ENCODE measurements at places on chromosomes 3 and 15.
A peak's percentile ranks its signal among the peaks of the same experiment; 100 is the strongest.

- no peak for DNase-seq
These were observed 40.9 kb downstream of the FBXL2 start for GRCh38 chr3:33317963-33318709.

DNA sequence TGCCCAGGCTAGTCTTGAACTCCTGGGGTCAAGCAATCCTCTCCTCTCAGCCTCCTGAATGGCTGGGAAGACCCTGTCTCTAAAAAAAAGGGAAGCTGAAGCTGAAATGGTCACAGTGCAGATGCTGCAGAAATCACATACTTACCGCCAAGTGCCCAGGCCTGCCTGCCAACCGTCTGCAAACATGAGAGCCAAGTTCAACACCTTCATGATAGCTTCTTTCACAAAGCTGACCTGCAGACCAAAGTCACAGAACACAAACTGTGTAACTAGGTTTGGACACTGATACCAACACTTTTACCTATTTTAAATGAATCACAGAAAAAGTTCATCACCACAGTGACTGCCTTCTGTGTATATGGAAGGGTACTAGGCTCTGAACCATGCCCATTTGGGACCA, 22.8 kb upstream of the CYFIP1 start:
- DNase-seq, result no peak

GRCh38 chr3:18445401-18446148, 20.4 kb upstream of the SATB1 start:
- peak; percentile 68 for DNase-seq

DNA sequence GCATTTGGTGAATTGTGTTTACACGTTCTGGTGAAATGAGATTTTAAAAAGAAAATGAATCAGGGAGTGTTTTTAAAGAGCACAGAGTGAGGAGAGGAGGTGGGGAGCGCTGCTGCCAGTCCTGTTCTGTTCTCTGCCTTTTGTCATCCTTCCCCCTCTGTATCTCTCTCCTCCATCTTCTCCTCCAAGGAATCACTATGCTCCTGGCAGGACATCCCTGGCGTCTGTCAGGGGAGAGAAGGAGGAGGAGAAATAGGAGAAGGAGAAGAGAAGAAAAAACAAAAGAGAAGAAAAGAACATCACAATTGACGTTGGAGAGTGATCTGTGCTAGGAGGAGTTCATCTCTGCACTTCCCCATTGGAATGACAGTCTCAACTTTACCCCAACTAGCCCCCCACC, 627.6 kb upstream of the TBL1XR1 start:
- DNase-seq, result no peak

GRCh38 chr3:171374661-171375285, 85.4 kb downstream of the TNIK start:
- DNase-seq, result no peak

DNA sequence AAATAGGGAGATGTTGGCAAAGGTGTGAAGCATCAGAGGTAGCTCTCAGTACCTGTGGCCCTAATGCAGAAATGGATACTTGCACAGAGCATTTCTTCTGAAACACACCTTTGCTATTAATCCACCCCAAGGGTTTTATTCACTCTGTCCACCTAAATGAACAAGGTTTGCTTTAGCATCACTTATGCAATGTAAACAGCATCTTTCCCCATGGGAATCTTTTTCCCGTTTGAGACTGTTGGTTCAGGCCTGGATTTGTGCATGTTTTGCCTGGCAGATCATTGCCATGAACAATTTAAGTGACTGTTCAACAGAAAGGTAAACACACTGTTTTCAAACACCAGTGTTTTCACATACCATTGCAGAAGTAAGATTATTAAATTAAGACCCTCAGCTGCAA, 508.3 kb downstream of the SOX2 start:
- DNase-seq, result no peak

GRCh38 chr3:46269556-46269955, 27.3 kb downstream of the CCR3 start:
- no peak for DNase-seq

DNA sequence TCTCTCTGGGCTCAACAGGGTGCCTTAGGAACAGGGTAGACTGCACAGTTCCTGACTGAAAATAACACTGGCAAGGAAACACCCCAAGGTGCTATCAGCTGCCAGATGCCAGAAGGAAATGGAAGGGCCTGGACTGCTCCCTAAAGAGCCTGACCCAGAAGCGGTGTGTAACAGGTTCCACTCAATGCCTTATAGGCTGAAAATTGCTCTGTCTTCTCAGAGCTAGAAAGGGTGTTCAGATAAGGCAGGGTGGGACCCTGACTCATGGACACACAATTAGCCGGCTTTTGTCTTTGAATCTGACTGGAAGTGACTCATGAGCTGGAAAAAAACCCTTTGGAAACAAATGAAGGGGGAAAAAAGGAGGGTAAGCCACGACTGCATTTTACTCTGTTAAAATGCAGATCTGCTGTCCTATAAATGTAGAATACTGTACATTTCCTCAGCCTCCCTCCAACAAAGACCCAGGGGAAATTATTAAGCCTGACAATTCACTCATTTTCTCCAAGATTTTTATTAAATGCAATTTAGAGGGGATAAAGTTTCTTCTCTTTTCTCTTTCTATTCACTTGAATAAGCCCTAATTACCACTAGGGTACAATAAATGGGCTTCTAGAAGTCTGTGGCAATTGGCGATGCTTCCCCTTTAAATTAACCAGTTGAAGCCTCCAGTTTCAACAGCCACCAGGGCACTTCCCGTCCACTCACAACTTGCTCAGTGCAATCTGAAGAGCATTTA, 160.2 kb upstream of the TBL1XR1 start:
- DNase-seq, result no peak

All from activated T-helper 2 cell treated with anti-CD3 and anti-CD28 coated beads, Interferon-gamma antibody, Interleukin-2, Interleukin-4, amounts not matched to agents 10 μg/mL and 5 μg/mL and 100 μg/mL, durations not matched to agents 14 hours and 24 hours and 36 hours (primary cell).